DND-41 (cell line): ENCODE measurements at places on chromosomes 2 and 18.

DNA sequence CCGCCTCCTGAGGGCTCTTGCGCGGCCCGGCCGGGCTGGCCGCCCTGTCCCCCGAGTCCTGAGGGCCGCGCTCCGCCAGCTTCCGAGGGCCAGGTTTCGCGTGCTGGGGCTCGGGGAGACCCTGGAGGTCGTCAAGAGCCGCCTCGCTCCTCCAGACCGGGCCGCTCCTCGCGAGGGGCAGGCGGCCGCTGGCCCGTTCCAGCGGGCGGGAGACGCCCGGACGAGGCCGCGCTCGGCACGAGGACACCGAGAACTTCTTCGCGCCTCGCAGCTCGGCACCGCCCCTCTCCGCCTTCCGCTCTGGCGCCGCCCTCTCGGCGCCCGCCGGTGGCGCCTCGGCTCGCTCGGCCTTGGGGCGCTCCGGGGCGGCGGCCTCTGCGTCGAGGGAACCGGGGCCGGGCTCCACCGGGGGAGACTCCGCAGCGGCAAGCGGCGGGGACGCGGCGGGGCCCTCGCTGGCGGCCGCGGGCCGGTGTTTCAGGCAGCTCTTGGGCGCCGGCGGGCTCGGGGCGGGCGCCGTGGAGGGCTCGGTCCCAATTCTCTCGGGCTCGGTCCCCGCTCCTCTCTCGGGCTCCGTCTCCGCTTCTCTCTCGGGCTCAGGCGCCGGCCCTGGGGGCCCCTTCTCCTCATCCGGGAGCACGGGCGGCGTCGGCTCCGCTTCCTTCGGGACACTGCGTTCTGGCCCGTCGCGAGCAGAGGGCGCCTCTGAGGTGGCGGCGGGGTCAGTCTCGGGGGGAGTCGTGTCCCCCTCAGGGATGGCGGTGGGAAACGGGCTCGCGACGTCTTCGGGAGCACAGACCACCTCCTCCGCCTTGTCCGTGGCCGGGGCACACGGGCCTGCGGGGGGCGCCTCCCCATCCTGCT, 91.6 kb upstream of the MGAT4A start:
- DNase-seq, result no peak

GRCh38 chr2:39475006-39475405, 37.9 kb upstream of the MAP4K3 start:
- DNase-seq, result no peak

DNA sequence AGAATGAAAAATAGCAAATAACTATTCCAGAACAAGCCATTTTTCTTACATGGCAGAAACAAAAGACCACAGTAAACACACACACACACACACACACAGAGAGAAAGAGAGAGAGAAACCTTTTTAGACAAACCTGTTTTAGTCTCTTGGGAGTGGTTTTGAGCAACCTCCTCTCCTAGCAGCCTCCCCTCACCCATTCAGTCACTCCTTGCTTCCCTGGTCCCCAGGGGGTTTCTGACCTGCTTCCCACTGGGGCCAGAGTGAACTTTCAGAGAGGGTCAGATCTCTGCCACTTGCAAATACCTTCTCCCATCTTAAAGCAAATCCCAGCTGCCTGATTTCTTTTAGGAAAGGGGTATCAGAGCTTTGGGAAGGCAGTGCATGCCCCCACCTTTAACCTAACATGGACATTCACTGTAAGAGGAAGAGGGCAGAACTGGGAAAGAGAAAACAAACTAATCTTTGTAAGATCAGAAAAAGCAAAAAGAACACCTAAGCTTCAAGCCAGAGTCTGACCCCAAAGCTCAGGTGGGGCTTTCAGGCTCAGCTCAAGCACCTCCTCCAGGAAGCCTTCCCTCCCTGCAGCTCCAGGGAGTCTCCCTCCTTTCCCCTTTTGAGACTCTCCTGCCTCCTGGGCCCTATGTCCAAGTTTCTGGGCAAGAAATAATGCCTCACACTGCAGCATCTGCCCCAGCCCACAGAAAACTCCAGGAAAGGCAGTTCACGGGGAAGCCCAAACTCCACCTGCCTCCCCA, 2.7 kb downstream of the SDC1 start:
- no peak for DNase-seq

- no peak for DNase-seq
These were observed 11.6 kb downstream of the GLI2 start for GRCh38 chr2:120747281-120747680.

DNA sequence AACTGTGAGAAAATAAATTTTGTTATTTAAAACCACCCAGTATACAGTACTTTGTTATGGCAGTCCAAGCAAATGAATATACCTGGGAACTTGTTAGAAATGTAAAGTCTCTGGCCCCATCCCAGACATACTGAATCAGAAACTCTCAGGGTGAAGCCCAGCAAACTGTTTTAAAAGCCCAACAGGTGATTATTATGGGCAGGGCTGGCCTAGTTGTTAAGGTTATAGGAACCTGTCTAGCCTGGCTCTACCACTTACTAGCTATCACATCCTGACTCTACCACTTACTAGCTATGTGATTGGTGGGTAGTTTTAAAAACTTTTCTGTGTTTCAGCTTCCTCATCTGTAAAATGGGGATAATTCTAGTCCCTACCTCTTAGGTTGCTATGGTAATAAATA, 8.0 kb upstream of the DARS1 start:
- no peak for DNase-seq

DNA sequence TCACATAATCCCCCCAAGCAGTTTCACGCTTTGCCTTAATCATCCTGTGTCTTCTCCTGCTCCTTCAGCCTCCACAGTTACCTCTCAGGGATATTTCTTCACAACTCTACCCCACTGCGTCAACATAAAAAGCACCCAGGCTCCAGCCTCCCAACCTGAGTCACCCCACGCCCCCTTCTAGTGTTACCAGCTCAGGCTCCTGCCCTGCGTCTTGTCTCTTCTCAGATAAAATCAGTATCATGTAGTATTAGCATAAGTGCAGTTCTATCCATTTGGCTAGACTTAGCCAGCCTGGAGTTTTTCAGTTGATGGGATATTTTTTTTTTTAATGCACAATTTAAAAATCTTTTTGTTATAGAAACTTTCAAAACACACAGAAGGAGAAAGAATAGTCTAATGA, 9.6 kb upstream of the PELI1 start:
- no peak for DNase-seq

DNA sequence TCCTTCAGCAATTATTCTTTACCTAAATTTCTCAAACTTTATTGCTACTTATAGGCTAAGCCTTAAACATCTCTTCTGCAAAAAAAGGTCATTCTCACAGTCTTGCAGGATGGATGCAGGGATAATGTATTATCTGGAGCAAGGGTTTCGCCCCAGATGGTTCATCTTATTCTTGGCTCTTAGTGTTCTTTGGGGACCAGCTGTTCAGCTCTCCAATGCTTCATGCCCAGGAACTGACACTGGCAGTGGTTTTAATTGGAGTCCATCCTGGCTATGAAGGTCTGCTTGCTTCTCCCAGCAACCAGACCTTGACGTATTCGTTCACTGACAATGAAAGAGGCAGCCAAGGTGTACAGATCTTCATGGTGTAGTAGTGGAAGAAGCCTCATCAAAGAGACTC, 331.9 kb downstream of the SLC8A1 start:
- DNase-seq, result no peak

DNA sequence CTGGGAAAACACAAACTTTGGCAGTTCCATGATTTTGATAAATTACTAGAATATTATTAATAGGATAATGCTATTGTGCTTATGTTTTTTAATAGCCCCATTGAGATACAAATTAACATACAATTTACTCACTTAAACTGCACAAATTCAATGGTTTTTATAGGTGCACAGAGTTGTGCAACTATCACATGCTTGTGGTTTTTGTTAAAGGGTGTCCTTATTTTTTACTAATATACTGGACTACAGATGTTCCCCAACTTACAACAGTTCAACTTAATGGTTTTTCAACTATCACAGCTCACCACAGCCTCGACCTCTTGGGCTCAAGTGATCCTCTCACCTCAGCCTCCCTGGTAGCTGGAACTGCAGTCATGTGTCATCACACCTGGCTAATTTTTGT, 76.6 kb downstream of the OSBPL1A start:
- DNase-seq, result no peak

DNA sequence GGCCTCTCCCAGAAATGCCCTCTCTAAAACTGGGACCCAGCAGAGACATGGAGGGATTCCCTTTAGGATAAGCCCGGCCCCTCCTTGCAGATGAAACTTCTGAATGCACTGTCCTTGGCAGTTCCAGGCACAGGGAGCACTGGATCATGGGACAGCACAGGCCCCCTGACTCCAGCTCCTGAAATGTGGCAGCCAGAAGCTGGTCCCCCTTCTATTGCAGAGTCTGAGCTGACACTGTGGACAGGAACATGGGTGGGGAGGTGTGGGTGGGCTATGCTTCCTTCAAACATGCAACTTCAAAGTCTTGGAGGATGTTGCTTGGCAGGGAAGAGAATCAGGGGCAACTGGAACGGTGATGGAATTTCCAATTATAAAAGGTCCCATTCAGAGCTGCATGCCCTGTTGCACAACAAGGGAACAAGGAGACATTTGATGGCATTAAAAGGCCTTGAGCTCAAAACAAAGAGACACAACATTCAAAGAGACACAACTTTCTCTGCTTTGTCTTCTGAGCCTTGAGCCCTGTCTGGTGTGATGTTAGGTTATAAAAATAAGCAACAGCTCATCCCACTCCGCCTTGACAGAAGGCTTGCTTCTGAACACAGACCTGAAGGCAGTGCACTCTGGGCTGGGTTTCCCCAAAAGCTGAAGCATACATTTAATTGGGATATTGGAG, 239.0 kb downstream of the OSR1 start:
- no peak for DNase-seq

GRCh38 chr2:239895116-239895515, 130.0 kb downstream of the NDUFA10 start:
- no peak for DNase-seq

GRCh38 chr18:31666055-31666454, 18.3 kb downstream of the B4GALT6 start:
- DNase-seq, result no peak

DNA sequence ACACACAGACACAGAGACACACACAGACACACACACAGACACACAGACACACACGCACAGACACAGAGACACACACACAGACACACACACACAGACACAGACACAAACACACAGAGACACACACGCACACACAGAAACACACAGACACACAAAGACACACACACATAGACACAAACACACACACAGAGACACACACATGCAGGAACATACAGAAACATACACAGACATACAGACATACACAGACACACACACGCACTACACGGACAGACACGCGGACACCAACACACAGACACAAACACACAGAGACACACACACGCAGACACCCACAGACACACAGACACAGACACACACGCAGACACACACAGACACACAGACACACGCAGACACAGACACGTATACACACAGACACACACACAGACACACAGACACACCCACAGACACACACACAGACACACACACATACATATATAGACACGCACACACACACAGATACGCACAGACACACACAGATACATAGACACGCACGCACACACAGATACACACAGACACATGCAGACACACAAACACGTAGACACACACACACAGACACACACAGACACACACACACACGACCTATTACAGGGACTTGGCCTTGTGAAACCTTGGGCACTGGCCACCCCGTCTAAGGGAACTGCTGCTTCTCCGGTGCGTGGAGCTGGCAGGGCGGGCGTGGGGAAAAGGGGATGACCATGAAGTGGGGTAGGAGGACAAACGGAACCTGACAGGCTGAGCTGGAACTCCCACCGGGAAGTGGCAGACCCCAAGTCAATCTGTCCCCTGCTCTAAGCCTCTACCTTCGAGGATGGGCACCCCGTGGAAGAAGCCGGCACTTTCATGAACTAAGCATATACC, 211.4 kb downstream of the TFCP2L1 start:
- no peak for DNase-seq

DNA sequence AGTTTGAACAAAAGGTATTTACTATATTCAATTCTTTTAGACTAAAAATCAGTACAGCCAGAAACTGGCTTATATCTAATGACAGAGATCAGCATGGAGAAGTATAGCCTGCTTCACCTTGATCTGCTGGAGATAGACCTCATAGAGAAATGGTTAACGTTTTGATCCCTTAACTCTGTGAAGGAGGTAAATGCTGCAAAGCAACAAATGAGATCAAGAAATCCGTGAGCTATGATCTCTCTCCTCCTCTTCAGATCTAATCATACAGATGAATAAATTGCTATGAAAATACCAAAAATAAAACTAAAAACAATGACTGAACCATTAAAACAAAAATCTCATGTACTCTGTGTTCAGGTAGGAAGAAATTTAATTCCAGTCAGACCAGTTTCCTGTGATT, 42.8 kb downstream of the KLHL14 start:
- DNase-seq, result no peak

DNA sequence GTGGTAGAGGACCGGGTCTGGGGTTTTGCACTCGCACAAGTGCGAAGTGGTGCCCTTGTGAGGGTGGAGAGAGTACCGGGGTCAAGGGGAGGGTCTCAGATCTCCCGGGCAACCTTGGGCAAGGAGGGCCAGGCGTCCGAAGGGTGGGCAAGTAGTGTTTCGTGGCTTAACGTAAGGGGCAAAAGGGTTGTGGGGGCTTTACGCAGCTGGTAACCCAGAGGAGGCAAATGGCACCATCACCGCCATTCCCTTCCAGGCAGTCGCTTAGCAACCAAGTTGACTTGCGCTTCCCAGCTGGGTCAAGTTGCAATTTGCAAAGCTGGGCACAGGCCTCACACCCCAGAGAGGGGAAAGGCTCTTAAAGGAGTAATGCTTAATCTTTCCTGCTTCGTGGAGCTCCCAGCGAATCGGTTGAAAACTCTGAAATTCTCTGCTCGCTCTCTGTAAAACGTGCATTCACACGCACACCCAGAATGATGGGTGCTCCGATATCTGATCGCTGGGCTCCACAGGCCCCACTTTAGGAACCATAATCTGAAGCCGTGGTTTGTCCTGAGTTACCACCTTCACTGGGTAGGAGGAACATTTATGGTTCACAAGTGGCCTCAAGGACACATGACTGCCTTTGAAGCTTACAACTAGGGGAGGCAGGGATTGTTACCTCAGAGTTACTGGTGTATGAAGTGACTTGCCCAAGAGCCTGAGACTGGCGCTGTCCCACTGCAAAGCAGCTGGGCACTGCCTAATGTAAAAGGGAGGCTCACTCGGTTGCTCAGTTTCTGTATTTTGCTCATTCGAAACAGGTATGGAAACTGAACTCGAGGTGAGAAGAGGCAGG, 127.9 kb downstream of the UXS1 start:
- DNase-seq, result no peak
